Foreskin keratinocyte (primary cell): ENCODE measurements at places on chromosomes 4 and X. TPM values are rescaled to one million over a fixed set of nuclear protein-coding genes. Genes with fewer than 3 reads are reported as not detected.
A peak's percentile ranks its signal among the peaks of the same experiment; 100 is the strongest.

- DNase-seq, result no peak
Observed at GRCh38 chr4:153364061-153364460, 19.6 kb downstream of the MND1 start.

- DNase-seq, result no peak
Observed at GRCh38 chr4:68249434-68249833, 3.9 kb upstream of the TMPRSS11B start.

NOX1 gene
- not detected in 2 replicates for total RNA-seq

DNA sequence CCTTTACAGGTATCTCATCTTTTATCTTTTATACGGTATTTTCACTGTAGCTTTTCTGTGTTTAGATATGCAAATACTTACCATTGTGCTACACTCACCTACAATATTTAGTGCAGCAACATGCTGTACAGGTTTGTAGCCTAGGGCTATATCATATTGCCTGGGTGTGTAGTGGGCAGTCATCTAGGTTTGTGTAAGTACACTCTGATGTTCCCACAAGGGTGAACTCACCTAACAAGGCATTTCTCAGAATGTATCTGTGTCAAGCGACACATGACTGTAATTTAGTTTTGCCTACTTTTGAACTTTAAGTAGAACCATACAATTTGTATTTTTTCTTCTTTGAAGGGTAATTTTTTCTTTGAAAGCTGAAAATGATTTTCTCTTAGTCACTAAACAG lies 54.2 kb upstream of the SLC10A4 start:
- no peak for DNase-seq

- peak; percentile 5 for DNase-seq
Observed at GRCh38 chr4:44446801-44447562, 1.6 kb downstream of the KCTD8 start.

DNA sequence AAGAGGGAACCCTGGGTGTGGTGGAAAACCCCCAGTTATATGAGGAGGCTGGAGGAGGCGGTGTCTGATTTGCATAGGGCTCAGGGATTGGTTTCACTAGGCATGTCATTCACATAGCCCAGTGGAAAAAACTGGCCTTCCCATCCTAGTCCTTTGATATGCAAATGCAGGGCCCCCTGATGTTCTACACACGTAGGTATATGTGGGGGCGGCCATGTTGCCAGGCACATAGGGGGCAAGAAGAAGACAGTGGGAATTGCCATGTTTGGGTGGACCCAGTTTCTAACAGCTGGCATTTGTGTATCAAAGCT lies 34.0 kb upstream of the ENPP6 start:
- DNase-seq, result no peak

DNA sequence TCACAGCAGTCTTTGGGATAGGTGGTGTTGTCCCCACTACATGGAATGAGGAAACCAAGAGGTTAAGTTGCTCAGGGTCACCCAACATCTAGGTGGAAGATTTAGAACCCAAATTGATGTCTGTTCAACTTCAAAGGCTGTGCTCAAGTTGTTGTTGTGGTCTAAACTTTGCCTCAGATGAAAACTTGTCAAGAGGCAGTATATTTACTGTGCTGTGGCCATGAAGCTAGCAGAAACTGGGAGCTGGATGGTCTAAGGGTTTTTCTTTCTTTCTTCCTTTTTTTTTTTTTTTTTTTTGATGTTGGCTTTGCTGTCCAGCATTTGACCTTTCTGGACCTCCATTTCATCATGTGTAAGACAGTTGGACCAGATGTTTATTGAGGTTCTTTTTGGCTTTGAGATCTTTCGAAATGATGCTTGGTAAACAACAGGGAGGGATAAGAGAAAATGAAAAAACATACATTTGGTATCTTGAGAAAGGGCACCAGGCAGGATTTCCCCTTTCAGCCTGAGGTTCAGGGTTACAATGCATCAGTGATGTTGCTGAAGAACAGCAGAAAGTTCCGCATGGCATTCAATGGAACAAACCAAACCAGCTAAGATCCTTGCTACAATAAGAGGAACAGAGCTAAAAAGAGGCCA lies 166.2 kb upstream of the RPS6KA3 start:
- no peak for DNase-seq

SCRG1 gene
- total RNA-seq, result not detected in 2 replicates

DNA sequence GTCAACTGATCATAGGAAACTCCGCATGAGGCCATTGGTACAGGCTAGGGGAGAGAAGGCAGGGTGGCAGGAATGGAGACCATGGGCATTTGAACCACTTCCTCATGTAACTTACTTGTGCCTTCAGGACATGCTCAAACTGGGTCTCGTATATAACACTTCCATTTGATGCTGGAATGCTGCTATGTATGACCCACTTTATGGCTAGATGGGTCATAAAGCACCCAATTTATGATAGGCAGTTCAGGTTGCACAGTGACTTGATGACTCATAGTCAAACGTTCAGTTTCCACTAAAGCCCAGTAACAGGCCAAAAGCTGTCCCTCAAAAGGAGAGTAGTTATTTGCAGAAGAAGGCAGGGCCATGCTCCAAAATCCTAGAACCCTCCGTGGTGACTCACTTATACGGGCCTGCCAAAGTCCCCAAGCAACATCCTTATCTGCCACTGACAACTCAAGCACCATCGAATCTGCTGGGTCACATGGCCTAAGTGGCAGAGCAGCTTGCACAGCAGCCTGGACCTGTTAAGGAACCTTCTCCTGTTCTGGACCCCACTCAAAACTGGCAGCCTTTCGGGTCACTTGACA lies 236.4 kb downstream of the ZC4H2 start:
- no peak for DNase-seq

NRK gene
- 3.9 and 5.9 TPM in 2 replicates for total RNA-seq

PITX2 gene
- total RNA-seq, result 22.2 and 27.1 TPM in 2 replicates

DNA sequence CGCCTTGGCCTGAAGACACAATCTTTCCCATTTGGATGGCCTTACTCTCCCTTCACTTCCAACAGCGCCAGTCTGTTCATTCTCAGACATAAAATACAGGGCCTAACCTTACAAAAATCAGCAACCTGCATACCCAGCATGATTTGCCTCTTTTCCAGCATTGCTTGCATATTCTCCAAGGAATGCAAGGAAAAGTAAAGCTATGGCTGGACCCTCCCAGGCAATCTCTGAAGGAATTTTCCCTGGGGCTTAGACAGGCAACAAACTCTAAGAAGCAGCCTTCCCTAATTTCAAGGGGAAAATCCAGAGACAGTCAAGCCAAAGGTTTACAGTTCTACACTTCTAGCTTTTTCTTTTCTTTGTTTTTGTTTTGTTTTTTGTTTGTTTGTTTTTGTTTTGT lies 3.6 kb downstream of the DCTD start:
- no peak for DNase-seq

- peak; percentile 21 for DNase-seq
Observed at GRCh38 chr4:180828455-180829018, 1414.7 kb upstream of the TENM3 start.

- no peak for DNase-seq
Observed at GRCh38 chr4:155588437-155588836, 78.2 kb upstream of the GUCY1A1 start.

DNA sequence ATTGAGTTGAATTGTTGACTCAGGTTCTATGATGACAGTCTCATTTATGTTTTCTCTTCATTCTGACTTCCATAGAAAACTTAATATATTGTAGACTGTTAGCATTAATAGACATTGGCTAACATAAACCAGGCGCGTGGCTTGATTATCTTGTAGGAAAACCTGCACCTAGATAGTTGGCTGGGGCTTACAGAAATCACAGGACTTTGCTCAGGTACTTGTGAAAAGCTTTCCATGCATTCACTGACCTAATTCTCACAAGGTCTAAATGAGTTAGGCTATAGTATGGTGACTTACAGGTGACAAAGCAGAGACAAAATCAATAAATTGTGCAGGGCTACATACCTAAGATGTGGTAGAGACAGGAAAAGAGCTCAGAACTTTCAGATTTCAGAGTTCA lies 212.8 kb downstream of the GPAT3 start:
- no peak for DNase-seq

FGG gene
- not detected in 2 replicates for total RNA-seq

- no peak for DNase-seq
Observed at GRCh38 chrX:2698604-2699003, 7.5 kb downstream of the CD99 start.

GRCh38 chr4:2939383-2940243 lies 23.6 kb downstream of the NOP14 start:
- DNase-seq, result no peak

GRCh38 chr4:161260819-161261218 lies 903.0 kb downstream of the FSTL5 start:
- no peak for DNase-seq

HPGD gene
- total RNA-seq, result 0.21 and 0.41 TPM in 2 replicates

DNA sequence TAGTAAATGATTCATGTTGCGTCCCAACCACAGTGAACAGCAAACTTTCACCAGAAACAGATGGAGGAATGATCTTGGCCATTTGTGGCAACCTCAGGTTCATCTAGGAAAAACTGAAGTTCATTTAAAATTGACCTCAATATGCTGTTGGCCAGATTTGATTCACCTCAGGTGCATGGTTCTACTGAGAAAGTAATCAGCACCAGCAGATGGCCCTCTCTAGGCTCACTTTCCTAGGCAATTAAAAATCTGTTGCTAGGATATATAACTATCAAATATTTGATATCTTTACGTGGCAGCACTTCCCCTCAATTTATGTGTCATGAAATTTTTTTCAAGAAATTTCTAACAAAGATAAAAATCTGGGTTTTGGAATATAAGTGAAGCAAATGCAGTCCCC lies 344.7 kb downstream of the GALNTL6 start:
- DNase-seq, result no peak

DNA sequence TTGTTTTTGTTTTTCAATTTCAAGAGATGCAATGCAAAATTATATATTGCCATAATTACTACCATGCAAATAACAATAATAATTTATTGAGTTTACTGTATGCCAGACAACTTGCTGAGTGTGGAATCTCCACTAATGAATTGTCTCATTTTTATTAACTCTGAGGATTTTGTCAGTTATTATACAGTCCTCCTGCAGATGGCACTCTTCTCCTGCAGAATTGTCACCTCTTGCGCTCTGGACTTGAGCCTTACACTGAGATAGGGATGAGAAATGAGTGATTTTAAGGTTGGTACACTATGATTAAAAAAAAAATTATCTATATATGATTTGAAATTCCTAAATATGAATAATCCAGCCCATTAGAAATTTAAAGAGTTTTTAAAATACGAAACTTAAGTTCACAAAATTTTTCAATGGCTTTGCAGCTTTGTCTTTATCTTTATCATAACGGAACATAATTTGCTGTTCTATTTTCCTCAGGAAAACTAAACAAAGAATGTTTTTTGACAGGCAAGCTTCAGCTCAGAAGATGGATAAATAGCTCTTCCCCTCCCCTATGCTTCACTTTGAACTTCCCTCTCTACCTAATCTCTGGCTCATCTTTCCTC lies 12.7 kb upstream of the PAQR3 start:
- DNase-seq, result peak; percentile 30

- DNase-seq, result no peak
Observed at GRCh38 chr4:6090931-6091330, 72.7 kb upstream of the C4orf50 start.

DNA sequence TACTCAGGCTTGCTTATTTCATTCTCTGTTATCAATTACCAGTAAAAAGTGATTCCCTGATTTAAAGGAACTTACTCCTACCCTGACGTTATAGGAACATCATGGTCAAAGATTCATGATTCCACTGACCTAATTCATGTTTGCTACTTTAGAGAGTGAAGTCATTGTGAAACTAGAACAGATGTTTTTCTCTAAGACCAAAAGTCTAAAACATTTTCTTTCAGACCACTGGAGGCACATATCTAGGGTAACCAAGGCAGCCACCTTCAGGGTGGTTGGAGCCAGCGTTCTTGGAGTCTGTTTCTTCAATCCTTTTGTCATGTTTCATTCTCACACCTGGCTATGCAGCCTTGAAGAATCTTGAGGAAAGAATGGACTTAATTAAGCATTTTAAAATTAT lies 77.8 kb downstream of the GALNTL6 start:
- no peak for DNase-seq

- peak; percentile 81 for DNase-seq
Observed at GRCh38 chr4:84814094-84814750, 152.3 kb downstream of the WDFY3 start.

PF4V1 gene
- total RNA-seq, result not detected in 2 replicates

DNA sequence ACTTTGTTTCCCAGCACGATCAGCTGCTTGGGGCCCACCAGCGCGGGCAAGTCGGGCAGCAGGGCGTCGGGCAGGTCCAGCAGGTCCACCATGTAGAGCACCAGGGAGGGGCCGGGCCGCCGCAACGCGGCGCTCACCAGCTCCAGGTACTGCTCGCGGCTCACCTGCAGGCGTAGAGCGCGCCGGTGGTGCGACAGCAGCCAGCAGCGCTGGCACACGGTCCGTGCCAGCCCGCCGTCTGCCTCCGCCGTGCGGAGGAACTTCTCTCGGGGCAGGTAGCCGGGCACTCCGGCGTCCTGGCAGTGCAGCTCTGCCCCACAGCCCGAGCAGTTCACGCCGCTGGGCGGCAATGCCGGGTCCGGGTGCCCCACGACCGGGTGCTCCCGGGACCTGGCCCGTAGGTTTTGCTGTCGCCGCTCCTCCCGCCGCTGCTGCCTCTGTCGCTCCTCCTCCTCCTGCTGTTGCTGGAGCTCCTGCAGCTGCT lies 527 bp downstream of the NOA1 start:
- DNase-seq, result peak; percentile 28

SYTL5 gene
- total RNA-seq, result 0.04 and 0.10 TPM in 2 replicates
